Esophagus squamous epithelium (tissue), 5 donors: ENCODE measurements at places on chromosomes 13 and 19.

DNA sequence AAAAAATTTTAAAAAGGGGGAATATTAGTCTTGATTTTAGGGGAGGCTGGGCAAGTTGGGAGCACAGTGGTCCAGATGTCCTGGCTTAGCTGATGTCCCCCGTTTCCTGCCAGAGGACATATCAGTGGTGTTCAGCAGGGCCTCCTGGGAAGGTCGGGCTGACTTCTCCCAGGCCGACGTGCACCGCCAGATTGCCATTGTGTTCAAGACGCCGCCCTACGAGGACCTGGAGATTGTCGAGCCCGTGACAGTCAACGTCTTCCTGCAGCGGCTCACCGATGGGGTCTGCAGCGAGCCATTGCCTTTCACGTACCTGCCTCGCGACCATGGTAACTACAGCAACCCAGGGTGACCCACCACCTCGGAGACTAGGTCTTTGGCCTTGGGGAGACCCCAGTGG, 6.4 kb upstream of the CLASRP start:
- DNase-seq = no peak

GRCh38 chr13:32051156-32051555, 19.6 kb downstream of the FRY start:
- no peak for DNase-seq

- DNase-seq = no peak
Observed at GRCh38 chr19:1663852-1664251, 11.4 kb upstream of the TCF3 start.

DNA sequence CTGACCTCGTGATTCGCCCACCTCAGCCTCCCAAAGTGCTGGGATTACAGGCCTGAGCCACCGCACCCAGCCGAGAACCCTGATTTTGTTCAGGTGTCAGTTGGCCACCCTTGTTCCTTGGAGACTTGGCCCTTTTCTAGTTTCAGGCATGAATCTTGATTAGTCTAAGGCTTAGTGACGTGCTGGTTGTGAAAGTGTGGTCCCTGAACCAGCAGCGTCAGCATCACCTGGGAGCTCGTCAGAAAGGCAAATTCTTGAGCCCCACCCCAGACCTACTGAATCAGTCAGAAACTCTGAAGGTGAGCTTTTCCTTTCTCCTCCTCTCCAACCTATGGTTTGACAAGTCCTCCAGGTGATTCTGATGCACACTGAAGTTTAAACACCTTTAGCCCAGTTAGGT, 35.2 kb downstream of the CACNG6 start:
- DNase-seq = no peak

DNA sequence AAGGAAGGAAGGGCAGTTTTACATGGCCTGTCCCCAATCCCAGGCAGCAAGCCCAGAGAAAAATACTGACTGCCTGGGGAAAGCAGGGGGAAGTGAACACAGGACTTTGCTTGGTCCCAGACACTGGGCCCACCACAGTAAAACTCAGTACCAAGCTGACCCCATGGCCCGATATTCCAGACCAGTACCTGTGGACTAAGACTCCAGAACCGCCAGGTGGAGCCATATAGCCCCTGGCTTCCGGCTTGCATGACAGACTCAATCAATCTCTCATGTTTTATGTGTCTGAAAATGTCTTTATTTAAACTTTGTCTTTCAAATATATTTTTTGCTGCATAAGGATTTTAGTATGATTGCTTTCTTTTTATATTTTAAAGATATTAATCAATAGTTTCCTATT, 767.9 kb upstream of the SLITRK6 start:
- no peak for DNase-seq

GRCh38 chr13:79231887-79232286, 174.2 kb downstream of the RBM26 start:
- no peak for DNase-seq

DNA sequence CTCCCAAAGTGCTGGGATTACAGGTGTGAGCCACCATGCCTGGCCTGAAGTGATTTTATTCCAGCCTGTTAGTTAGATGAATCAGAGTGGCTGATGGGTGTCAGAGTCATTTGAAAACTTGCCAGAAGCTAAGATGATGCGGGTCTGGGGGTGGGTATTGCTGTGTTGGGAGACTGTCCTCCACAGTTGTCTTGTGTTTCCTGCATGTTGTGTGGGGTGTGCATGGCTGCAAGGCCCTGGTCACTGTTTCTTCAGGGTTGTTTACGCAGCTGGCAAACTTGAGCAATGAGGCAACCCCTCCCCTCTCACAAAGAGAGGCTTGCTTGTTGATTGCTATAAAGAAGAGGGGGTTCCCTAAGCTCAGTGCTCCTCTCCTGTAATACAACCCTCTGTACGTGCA, 71.8 kb downstream of the TRPM4 start:
- DNase-seq = no peak

- DNase-seq = no peak
Observed at GRCh38 chr19:8144273-8144995, 5.0 kb downstream of the FBN3 start.

DNA sequence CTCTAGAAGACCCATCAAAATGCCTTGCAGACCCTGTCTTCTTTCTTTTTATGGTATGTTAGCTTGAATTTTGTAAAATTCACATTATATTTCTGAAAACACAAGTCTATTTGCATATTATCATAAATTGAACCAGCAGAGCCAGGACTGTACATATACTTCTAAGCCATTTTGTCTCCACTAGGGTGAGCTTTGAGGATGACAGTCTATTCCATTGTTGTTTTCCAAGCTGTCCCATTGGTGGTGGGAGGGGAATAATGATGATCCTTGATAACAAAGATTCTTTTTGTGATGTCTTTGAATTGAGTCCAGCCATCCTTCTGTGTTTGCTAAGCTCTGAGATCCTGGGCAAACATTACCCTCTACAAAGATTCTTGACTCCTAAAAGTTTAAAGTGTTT, 359.3 kb upstream of the PCDH20 start:
- no peak for DNase-seq

DNA sequence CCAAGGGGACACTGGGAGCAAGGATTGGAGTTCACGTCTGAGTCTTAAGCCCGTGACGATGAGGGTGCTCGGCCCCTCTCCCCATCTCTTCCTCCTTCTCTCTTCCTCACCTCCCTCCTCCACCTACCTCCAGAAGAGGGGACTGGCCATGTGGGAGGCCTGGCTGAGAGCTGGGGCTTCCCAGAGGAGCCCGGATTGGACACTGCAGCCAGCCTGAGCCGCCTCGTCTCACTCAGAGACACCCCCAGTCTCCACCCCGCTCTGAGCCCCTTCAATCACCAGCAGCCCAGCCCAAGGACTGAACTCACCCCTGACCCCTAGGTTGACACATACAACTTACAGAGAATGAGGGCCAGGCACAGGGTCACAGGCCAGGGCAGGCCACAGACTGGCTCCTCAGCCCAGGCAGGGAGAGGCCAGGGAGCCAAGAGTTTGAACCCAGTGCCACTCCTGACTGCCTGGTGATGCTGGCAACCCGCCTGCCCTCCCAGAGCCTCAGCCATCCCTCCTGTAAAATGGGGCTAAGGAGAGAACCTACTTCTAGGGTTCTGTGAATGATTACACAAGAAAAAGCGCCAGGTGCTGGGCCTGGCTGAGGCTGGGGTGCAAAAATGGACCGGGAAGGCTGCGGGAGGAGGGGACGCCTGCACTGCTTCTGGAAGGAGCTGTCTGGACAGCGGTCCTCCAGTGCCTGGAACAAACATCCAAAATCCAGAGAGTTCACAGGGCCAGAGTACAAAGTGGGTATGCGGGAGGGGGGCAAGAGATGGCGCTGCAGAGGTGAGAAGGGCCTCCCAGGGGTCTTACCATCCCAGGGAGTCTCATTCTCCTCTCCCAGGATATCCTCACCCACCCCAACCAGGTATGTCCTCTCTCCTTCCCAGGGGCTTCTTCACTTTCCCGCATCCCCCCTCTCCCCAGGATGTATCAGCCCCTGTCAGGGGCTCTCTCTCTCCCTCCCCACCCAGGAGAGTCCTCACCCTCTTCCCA, 1.1 kb downstream of the CD79A start:
- no peak for DNase-seq

DNA sequence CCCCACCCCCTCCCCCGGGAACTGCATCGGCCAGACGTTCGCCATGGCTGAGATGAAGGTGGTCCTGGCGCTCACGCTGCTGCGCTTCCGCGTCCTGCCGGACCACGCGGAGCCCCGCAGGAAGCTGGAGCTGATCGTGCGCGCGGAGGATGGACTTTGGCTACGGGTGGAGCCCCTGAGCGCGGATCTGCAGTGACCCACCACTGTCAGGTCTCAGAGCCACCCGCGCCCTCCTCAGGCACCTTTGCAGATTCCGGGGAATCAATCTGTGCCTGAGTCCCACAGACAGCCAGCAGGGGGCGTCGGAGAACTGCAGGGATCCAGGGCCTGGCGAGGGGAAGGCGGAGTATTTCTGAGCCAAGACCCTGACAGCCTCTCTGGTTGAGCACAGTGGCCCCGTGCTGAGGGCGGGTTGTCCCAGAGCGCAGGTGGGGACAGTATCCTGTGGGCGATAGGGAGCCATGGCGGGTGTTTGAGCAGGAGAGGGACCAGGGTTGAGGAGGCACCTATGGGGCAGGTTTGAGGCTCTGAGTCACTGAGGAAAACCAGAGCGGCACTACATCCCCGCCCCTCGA, 30.4 kb upstream of the CYP4F8 start:
- DNase-seq = no peak

DNA sequence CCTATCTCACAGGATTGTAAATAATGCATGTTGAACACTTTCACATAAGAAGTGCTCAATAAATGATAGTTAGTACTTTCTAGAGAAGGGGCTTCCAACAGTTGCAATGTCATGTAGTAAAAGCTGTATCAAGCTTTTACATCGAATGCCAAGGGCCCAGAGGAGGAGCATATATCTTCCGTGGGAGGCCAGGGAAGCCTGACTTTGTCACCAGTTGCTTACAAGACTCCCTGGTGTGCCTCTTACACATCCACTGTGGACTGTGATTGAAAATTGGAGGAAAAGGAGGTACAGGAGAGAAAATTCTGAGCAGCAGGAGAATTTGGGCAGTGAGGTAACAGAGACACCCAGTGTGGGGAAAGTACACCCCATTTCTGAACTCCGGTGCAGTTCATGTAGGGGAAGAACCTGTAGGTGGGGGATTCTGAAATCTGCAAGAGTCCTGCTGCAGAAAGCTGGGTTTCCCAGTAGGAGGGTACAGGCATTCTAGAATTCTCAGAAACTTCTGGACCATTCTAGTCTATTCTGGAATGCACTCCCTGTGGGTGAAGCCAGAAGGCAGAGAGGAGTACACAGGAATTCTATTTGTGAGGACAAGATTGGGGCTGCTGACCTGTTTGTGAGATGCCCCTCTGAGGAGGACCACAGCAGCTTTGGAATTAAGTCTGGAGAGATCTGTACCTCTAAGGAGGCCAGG, 54.0 kb downstream of the ALOX5AP start:
- DNase-seq = no peak

- DNase-seq = no peak
Observed at GRCh38 chr13:20438801-20439200, 86.9 kb downstream of the CRYL1 start.

- DNase-seq = no peak
Observed at GRCh38 chr19:7691497-7691896, 10.4 kb downstream of the FCER2 start.

DNA sequence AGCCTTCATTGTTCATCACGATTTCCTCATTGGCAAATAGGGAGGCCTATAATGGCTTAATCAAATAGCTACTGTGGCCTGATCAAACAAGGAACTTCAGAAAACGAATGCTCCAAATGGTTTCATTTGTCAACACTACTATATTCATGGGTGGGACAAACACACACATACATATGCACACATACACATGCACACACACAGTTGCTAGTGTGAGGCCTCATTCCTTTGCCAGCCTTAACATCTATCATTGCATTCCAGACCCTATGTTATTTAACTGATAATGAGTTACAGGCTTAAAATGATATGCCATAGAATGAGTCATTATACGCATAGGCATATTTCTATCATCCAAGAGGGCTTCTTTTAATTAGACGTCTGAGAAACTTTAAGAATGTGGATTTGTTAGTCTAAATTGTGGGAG, 140.2 kb downstream of the KLF5 start:
- no peak for DNase-seq

GRCh38 chr19:35114353-35115176, 1.1 kb upstream of the FXYD3 start:
- no peak for DNase-seq

GRCh38 chr13:35917252-35917941, 213.8 kb downstream of the DCLK1 start:
- DNase-seq = no peak

GRCh38 chr19:17020823-17021222, 5.8 kb downstream of the CPAMD8 start:
- no peak for DNase-seq

DNA sequence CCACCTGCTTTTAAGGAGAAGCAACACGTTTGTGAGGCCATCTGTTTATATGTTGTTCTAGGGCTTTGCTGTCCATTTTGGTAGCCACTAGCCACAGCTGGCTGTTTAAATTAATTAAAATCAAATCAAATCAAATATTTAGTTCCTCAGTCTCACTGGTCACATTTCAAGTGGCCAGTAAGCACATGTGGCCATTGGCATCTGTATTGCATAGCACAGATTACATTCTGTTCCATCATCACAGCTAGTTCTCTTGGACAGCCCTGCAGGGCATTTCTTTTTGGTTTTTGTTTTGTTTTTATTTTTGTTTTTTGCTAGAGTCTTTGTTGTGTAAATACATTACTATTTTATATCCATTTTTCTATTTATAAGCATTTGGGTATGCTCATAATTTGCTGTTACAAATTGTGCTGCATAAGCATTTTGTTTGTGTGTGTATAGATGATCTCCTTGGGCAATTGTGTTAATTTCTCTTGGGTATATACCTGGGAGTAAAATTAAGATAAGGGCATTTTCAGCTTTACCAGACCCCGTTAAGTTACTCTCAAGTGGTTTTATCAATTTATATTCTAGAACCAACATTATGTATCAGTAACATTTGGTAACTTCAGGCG, 31.3 kb downstream of the SAE1 start:
- no peak for DNase-seq

- DNase-seq = no peak
Observed at GRCh38 chr19:16141043-16141442, 2.4 kb upstream of the HSH2D start.

- DNase-seq = no peak
Observed at GRCh38 chr19:49422407-49423070, 702 bp downstream of the PTH2 start.

GRCh38 chr19:44725251-44725650, 23.3 kb upstream of the BCL3 start:
- DNase-seq = no peak

DNA sequence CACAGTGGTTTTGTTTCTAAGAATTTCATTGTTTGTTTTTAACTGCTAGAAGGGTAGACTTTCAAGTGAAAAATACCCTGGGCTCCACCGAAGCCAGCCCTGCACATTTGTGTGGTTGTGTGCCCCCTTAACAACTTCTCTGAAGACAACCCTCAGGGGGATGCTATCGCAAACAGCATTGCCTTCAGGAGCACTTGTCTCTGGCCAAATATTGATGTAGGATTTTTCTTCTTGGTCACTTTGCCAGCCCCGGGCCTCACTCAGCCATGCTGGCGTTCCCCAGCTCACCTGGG, 69.2 kb upstream of the SERP2 start:
- no peak for DNase-seq

GRCh38 chr13:112071723-112072533, 5.0 kb downstream of the SOX1 start:
- DNase-seq = no peak
